Activated CD4-positive, alpha-beta memory T cell treated with anti-CD3 and anti-CD28 coated beads for 36 hours (primary cell): ENCODE measurements at places on chromosomes 2 and 18. TPM values are rescaled to one million over a fixed set of nuclear protein-coding genes. Genes with fewer than 3 reads are reported as not detected.
A peak's percentile ranks its signal among the peaks of the same experiment; 100 is the strongest.

DNA sequence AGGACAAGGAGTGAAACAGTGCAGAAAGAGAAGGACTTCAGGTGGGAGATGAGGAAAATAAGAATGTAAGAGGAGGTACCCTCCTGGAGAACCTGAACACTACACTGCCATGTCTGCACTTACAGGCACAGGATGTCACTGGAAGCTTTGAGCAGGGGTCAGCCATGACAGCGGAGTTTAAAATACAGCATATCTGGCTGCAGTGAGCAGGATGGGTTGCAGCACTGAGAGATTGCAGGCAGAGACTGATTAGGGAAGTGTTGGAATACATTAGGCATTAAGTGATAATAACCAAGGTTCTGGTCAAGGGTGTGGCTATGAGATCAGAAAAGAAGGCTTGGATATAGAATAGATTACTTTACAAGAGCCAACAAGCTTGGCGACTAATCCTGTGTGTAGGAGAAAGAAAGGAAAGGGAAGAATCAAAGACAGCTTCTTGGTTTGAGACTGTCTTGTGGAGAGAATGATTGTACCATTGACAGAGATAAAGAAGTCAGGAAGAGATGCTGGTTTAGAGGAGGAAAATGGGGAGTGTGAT, 171.1 kb upstream of the RBMS1 start:
- no peaks in the 10 kb centered on the region for H3K36me3 ChIP-seq
- no peak for DNase-seq
- peaks cover 15% of the 10 kb centered on the region for H3K4me1 ChIP-seq
- no peak overlapping the region for H3K27ac ChIP-seq
- no peak overlapping the region for H3K4me3 ChIP-seq

DNA sequence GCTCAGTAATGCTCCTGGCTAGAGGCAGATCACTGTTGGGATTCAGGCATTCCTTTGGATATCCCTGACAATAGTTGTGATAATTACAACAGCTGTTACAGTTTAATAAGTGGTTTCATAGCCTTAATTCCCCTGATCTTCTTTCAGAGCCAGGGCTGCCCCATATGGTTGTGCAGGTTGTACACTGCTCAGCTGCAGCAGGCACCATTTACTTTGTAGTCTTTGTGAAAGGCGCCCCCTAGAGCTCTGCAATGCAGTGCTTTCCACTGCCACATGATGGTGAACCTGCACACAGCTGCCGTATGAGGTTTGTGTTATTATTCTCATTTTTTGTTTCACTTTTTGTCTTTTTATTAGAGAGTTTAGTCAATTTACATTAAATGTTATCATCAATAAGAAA, 239.1 kb downstream of the KCNS3 start:
- peaks cover 2% of the 10 kb centered on the region for H3K27me3 ChIP-seq
- no peaks in the 10 kb centered on the region for H3K36me3 ChIP-seq
- no peak overlapping the region for H3K27ac ChIP-seq
- DNase-seq, result peak; percentile 18
- no peaks in the 10 kb centered on the region for H3K4me1 ChIP-seq

PAX8 gene
- 2.6 TPM for total RNA-seq

GRCh38 chr2:238169708-238170251, 11.0 kb downstream of the ERFE start:
- H3K27me3 ChIP-seq, result peaks cover 8% of the 10 kb centered on the region
- no peak for DNase-seq
- peaks cover 25% of the 10 kb centered on the region for H3K36me3 ChIP-seq
- H3K4me1 ChIP-seq, result peaks cover 2% of the 10 kb centered on the region
- no peak overlapping the region for H3K4me3 ChIP-seq
- peak overlapping the region; percentile 25 for H3K27ac ChIP-seq

GRCh38 chr2:200065477-200065876, 110.1 kb downstream of the MAIP1 start:
- H3K4me3 ChIP-seq, result no peak overlapping the region
- H3K36me3 ChIP-seq, result no peaks in the 10 kb centered on the region
- no peak overlapping the region for H3K27ac ChIP-seq
- H3K27me3 ChIP-seq, result peaks cover 14% of the 10 kb centered on the region
- DNase-seq, result no peak

GRCh38 chr2:8303322-8303832, 378.5 kb upstream of the ID2 start:
- peak; percentile 81 for DNase-seq
- H3K4me3 ChIP-seq, result no peak overlapping the region
- H3K4me1 ChIP-seq, result peaks cover 62% of the 10 kb centered on the region
- peaks cover 6% of the 10 kb centered on the region for H3K27me3 ChIP-seq

- H3K27ac ChIP-seq, result no peak overlapping the region
- peaks cover 43% of the 10 kb centered on the region for H3K27me3 ChIP-seq
- H3K4me3 ChIP-seq, result no peak overlapping the region
- H3K36me3 ChIP-seq, result no peaks in the 10 kb centered on the region
- peaks cover 10% of the 10 kb centered on the region for H3K4me1 ChIP-seq
- no peak for DNase-seq
These were observed 3.5 kb downstream of the OSBPL6 start for GRCh38 chr2:178197791-178198190.

DNA sequence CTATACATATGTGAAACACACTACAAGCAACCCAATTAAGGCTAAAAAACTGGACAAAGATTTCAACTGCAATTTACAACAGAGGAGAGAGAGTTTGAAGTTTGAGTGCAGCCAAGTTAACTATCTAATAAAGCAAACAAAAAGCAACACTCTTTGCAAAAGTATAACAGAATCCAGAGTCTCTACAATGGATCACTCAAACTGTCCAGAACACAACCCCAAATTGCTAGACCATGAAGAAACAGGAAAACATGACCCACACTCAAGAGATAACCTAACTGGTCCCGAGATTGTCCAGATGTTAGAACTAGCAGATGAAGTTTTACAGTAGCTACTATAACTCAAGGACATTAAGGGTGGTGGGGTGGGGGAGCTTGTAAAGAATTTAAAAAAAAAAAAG, 14.8 kb downstream of the ABHD3 start:
- no peak for DNase-seq
- H3K4me1 ChIP-seq, result peaks cover 18% of the 10 kb centered on the region
- H3K27ac ChIP-seq, result no peak overlapping the region
- H3K4me3 ChIP-seq, result no peak overlapping the region

DNMT3A gene
- total RNA-seq, result 52.5 TPM

- no peaks in the 10 kb centered on the region for H3K36me3 ChIP-seq
- H3K27me3 ChIP-seq, result peaks cover 2% of the 10 kb centered on the region
- no peak overlapping the region for H3K4me3 ChIP-seq
- DNase-seq, result no peak
These were observed 75.5 kb downstream of the KYNU start for GRCh38 chr2:142952793-142953494.

DNA sequence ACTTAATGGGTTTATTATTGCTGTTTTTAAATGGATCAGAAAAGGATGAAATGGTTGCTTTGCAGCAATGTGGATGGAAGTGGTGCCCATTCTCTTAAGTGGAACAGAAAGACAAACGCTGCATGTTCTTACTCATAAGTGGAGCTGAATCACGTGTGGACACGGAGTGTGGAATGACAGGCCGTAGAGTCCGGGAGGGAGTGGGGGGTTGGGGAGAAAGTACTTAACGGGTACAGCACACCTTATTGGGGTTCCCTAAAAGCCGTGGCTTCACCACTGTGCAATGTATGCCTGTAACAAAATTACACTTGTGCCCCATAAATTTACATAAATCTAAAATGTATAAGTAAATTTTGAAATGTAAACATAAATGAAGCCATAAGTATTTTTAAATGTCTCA, 64.0 kb upstream of the CTDP1 start:
- H3K27me3 ChIP-seq, result peaks cover 2% of the 10 kb centered on the region
- no peak for DNase-seq
- no peak overlapping the region for H3K4me3 ChIP-seq
- no peaks in the 10 kb centered on the region for H3K4me1 ChIP-seq
- no peak overlapping the region for H3K27ac ChIP-seq
- no peaks in the 10 kb centered on the region for H3K36me3 ChIP-seq

STK36 gene
- total RNA-seq, result 15.9 TPM

- no peak overlapping the region for H3K4me3 ChIP-seq
- no peaks in the 10 kb centered on the region for H3K27me3 ChIP-seq
- no peak for DNase-seq
These were observed 170.9 kb downstream of the CAPN13 start for GRCh38 chr2:30636311-30636710.

DNA sequence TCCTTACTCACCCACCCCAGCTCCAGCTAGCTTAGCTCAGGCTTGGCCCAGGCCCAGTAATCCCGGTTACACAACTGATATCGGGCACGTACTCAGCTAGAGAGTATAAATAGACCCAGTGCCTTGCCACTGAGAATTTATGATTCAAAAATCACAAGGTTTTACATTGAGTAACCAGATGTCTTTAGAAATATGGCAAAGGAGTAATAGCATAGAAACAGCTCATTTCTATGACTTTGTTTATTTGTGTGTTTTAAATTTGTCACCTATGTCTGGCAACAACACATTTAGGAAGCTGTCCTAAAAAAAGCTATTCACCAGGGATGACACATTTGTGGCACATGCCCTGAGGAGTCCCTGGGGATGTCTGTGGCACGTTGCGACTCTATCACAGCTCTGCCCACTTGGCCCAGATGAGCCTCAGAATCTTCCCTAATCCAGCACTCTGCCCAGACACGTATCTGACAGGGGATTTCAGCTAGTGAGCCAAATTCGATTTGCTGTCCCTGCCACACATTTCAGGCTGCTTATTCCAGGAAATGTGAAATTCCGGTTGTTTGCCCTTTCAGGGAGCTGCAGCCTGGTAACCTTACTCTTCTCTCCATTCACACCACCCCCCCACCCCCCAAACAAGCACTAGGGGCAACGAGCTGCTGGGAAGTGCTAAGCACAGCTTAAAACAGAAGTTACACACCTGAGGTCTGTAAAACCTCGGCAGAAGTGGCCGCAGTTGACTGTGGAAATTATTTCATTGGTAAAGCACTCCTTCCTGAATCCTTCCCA, 85.4 kb upstream of the ZCCHC2 start:
- H3K27me3 ChIP-seq, result peaks cover 2% of the 10 kb centered on the region
- no peaks in the 10 kb centered on the region for H3K36me3 ChIP-seq
- H3K4me3 ChIP-seq, result no peak overlapping the region
- H3K4me1 ChIP-seq, result no peaks in the 10 kb centered on the region

DNA sequence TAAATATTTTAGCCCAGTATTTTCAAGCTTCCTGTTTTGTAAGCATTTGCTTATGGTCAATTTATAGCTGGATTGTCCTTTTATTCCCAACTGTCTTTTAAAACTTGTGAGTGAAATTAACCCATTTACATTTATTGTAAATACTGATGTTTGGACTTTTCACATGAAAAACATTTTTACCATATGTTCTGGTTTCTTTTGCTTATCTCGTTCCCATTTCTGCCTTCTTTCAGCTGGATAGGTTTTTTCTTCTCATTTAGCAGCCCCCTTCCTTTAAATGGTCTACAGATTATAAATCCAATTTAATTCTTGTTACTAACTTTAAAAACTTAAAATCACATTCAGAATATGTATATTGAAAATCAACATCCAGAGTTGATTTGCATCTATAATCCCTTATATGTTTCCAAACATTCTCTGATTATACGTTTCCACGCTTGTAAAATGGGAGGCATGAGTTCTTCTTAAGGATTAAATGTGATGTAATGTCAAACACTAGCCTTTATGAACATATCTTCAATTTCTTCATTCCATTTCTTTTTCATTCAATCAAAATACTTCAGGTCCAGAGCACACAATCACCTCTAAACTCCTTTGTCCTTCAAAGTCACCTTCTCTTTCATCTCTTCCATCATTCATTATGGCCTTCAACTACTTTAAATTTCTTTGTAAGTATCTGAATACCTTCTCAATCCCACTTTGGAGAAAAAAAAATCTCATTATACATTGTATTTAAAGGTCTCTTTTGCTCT, 1.1 kb upstream of the KDM3A start:
- H3K4me3 ChIP-seq, result peak overlapping the region; percentile 90
- no peak for DNase-seq
- H3K27me3 ChIP-seq, result no peaks in the 10 kb centered on the region
- peak overlapping the region; percentile 100 for H3K27ac ChIP-seq

RPE gene
- total RNA-seq, result 46.3 TPM

CNGA3 gene
- not detected for total RNA-seq

RALB gene
- 52.5 TPM for total RNA-seq

GRCh38 chr2:65722028-65722778, 289.8 kb upstream of the SPRED2 start:
- DNase-seq, result no peak
- H3K27ac ChIP-seq, result no peak overlapping the region
- no peaks in the 10 kb centered on the region for H3K4me1 ChIP-seq
- peaks cover 1% of the 10 kb centered on the region for H3K27me3 ChIP-seq
- H3K4me3 ChIP-seq, result no peak overlapping the region

- no peak overlapping the region for H3K4me3 ChIP-seq
- peaks cover 5% of the 10 kb centered on the region for H3K4me1 ChIP-seq
- H3K36me3 ChIP-seq, result peaks cover 3% of the 10 kb centered on the region
- no peak overlapping the region for H3K27ac ChIP-seq
These were observed 7.0 kb downstream of the INPP1 start for GRCh38 chr2:190350371-190350770.

DNA sequence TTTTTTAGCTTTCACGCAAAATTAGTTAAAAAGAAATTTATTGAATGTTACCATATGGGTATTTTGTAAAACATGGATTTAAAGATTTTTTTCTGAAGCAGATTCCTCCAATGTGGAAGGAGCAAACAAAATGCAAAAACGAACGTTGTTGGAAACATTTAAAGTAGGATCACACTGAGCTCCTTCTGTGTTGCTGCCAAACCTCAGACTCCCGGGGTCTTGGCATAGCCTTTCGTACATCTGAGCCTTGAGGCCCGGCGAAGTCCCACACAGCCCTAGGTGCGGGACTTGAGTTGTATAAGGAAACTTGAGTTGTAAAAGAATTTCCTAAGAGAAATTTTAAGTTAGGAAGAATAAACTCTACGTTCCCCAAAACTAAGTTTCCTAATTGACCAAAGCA, 52.0 kb upstream of the CD226 start:
- H3K27ac ChIP-seq, result no peak overlapping the region
- no peak overlapping the region for H3K4me3 ChIP-seq
- no peaks in the 10 kb centered on the region for H3K27me3 ChIP-seq
- no peak for DNase-seq
- H3K4me1 ChIP-seq, result peaks cover 6% of the 10 kb centered on the region

GRCh38 chr2:25230198-25230947, 62.0 kb upstream of the POMC start:
- H3K36me3 ChIP-seq, result peaks cover 28% of the 10 kb centered on the region
- DNase-seq, result no peak
- H3K4me1 ChIP-seq, result peaks cover 9% of the 10 kb centered on the region
- H3K27me3 ChIP-seq, result no peaks in the 10 kb centered on the region
- H3K27ac ChIP-seq, result no peak overlapping the region

DNA sequence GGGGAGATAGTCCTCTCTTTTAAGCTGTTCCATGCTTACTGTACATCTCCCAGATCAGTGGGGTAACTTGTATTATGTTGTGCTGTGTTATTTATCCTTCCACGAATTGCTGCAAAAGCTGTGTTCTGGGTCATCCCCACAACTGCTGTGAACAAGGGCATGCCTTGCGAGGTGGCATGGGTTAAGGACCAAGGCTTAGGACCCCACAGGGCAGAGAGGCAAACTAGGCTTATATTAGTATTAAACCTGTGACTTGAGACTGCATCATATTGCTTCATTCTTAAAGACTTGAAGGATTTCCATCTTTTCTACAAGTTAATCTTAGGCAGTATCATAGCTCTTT, 19.9 kb downstream of the RND3 start:
- H3K4me1 ChIP-seq, result no peaks in the 10 kb centered on the region
- peaks cover 3% of the 10 kb centered on the region for H3K27me3 ChIP-seq
- H3K4me3 ChIP-seq, result no peak overlapping the region
- H3K27ac ChIP-seq, result no peak overlapping the region

DLX2 gene
- total RNA-seq, result not detected

CCDC85A gene
- not detected for total RNA-seq

PHOSPHO2 gene
- 2.6 TPM for total RNA-seq

DTNA gene
- not detected for total RNA-seq
